ENCODE measurements at places on chromosomes 1 and 21. TPM values are rescaled to one million over a fixed set of nuclear protein-coding genes. Genes with fewer than 3 reads are reported as not detected.

The KRTAP19-1 gene
- not detected for total RNA-seq

The TXNDC12 gene
- total RNA-seq, result 31.6 TPM

The DNASE2B gene
- total RNA-seq, result not detected

The POLR3C gene
- total RNA-seq, result 50.9 TPM

The CD34 gene
- total RNA-seq, result 0.17 TPM

The GPX7 gene
- total RNA-seq, result 45.2 TPM

The NECTIN4 gene
- total RNA-seq, result under 0.01 TPM

The TBX19 gene
- total RNA-seq, result 2.0 TPM

The IVNS1ABP gene
- 23.5 TPM for total RNA-seq

The NBPF4 gene
- not detected for total RNA-seq

The KCNJ15 gene
- 1.7 TPM for total RNA-seq

The SPRR2D gene
- total RNA-seq, result not detected

The CLEC20A gene
- not detected for total RNA-seq

The SPTA1 gene
- under 0.01 TPM for total RNA-seq

The C1orf94 gene
- not detected for total RNA-seq

The HCRTR1 gene
- total RNA-seq, result not detected

The PLEKHN1 gene
- 0.33 TPM for total RNA-seq

The HDGF gene
- total RNA-seq, result 251 TPM

The GJA9 gene
- total RNA-seq, result not detected

The AMY1B gene
- total RNA-seq, result not detected

The UTP25 gene
- 13.2 TPM for total RNA-seq

The ZNF593OS gene
- total RNA-seq, result not detected

The WASF2 gene
- total RNA-seq, result 31.4 TPM

The VAV3 gene
- total RNA-seq, result under 0.01 TPM

The MGST3 gene
- 254 TPM for total RNA-seq

The MYBPH gene
- total RNA-seq, result 2.2 TPM

The PGLYRP3 gene
- not detected for total RNA-seq

The MANEAL gene
- 1.8 TPM for total RNA-seq

The WNT9A gene
- 3.5 TPM for total RNA-seq

The STYXL2 gene
- total RNA-seq, result not detected

The EFNA3 gene
- 1.3 TPM for total RNA-seq

The MYOC gene
- total RNA-seq, result 1.2 TPM

The KDM5B gene
- total RNA-seq, result 90.3 TPM

The FCAMR gene
- total RNA-seq, result not detected

The PPFIA4 gene
- total RNA-seq, result 20.0 TPM

The LCE1F gene
- not detected for total RNA-seq

The NPR1 gene
- 0.58 TPM for total RNA-seq

The ZSWIM5 gene
- 1.3 TPM for total RNA-seq

The VHLL gene
- total RNA-seq, result not detected

The TMEM201 gene
- total RNA-seq, result 3.2 TPM

The MTF1 gene
- 4.0 TPM for total RNA-seq

The FCRL1 gene
- total RNA-seq, result not detected

The TMEM269 gene
- 0.15 TPM for total RNA-seq

The C8A gene
- total RNA-seq, result under 0.01 TPM

The FAM131C gene
- total RNA-seq, result 0.50 TPM

The CACNA1E gene
- not detected for total RNA-seq

The TCP10L gene
- total RNA-seq, result 0.17 TPM

The SPAG17 gene
- total RNA-seq, result not detected

The SPRR2E gene
- not detected for total RNA-seq

The CYP2J2 gene
- total RNA-seq, result 0.29 TPM

Measured in smooth muscle cell of trachea (primary cell).